Heart right ventricle (tissue), 16 donors: ENCODE measurements at places on chromosomes 5 and 9.

DNA sequence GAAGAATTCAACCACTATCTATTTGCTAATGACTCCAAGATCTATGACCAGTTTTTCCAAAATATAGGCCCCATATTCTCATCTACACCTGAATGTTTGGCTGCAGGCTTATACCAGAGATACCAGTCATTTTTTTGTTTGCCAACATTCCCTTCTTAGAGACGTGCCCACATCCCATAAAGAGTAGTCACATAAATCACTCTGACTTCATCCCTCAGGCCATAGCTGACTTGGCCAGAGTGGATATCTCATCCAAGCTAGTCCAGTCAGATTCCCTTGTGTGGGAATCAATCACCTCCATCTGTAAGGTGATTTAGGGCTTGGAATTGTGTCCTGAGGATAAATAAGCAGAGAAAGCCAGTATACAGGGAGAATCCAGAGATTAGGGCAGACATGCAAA, 124.3 kb upstream of the SLC24A2 start:
- H3K27me3 ChIP-seq = no peaks in the 10 kb centered on the region
- no peaks in the 10 kb centered on the region for H3K36me3 ChIP-seq
- no peak overlapping the region for H3K4me3 ChIP-seq
- no peak for DNase-seq
- no peak overlapping the region for H3K27ac ChIP-seq

DNA sequence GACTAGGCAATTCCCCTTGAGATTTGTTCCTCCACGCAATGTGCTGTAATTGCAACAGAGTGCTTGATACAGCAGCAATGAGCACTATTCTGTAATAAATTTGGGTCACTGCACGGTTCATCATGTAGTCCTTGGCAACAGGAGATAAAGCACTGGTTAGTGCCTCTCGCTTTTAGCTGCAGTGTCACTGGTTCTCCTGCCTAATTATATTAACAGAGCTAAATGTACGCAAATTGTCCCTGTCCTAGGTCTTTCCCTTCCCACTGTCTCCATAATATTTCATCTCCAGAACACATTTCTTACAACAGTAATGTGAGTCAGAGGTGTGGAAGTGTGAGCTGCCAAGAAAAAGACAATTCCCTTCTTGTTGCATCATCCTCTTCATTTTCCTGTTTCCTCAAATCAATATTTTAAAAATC, 553.1 kb downstream of the ZNF608 start:
- H3K4me1 ChIP-seq = peaks cover 6% of the 10 kb centered on the region
- H3K27ac ChIP-seq = no peak overlapping the region
- no peaks in the 10 kb centered on the region for H3K27me3 ChIP-seq

GRCh38 chr5:32489791-32490562, 45.4 kb upstream of the ZFR start:
- H3K4me3 ChIP-seq = no peak overlapping the region
- H3K27me3 ChIP-seq = no peaks in the 10 kb centered on the region
- peaks cover 7% of the 10 kb centered on the region for H3K4me1 ChIP-seq
- no peak overlapping the region for H3K27ac ChIP-seq
- no peaks in the 10 kb centered on the region for H3K36me3 ChIP-seq
- peak; percentile 77 for DNase-seq

DNA sequence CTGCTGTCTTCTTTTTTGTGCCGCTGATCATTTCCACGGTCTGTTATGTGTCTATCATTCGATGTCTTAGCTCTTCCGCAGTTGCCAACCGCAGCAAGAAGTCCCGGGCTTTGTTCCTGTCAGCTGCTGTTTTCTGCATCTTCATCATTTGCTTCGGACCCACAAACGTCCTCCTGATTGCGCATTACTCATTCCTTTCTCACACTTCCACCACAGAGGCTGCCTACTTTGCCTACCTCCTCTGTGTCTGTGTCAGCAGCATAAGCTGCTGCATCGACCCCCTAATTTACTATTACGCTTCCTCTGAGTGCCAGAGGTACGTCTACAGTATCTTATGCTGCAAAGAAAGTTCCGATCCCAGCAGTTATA, 17.1 kb downstream of the F2R start:
- H3K4me3 ChIP-seq = no peak overlapping the region
- no peak for DNase-seq
- peak overlapping the region; percentile 75 for H3K27ac ChIP-seq
- peaks cover 12% of the 10 kb centered on the region for H3K4me1 ChIP-seq

GRCh38 chr5:150625831-150626746, 14.4 kb upstream of the SYNPO start:
- H3K27me3 ChIP-seq = no peaks in the 10 kb centered on the region
- no peaks in the 10 kb centered on the region for H3K36me3 ChIP-seq
- peak overlapping the region; percentile 96 for H3K27ac ChIP-seq
- H3K4me3 ChIP-seq = peak overlapping the region; percentile 99
- no peak for DNase-seq

GRCh38 chr5:52987711-52988331, 1.3 kb upstream of the ITGA2 start:
- DNase-seq = no peak
- peaks cover 34% of the 10 kb centered on the region for H3K4me1 ChIP-seq
- H3K27ac ChIP-seq = no peak overlapping the region
- peaks cover 14% of the 10 kb centered on the region for H3K27me3 ChIP-seq
- H3K36me3 ChIP-seq = no peaks in the 10 kb centered on the region
- H3K4me3 ChIP-seq = no peak overlapping the region

DNA sequence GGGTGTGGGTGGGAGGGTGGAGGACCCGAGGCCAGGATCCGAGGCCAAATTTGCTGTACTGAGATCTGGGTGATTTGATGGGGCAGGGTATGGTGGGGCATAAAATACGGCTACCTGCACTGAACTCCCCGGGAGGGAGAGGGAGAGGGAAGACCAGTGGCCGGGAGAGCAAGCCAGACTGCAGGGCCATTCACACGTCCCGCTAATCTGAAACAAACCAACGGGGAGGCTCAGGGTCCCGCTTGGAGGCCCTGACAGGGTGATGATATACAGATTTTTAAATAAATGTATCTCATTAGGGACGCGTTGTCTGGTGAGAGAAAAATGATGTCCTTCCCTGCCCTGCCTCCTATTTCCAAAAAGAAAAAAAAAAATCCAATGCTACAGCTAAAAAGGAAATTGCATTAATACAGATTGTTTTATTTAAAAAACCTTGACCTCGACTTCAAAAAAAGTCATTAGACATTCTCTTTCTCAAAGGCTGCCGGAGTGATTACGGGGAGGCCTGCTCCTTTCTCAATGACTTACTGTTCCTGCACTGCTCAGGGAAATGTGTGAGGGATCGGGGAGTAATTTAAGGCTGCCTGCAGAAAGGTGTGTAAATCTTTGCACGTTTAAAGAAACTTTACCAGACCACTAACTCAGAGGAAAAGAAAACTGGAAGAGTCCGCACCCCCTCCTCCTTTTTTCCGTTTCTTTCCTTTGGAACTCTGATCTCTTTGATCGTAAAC, 11.5 kb upstream of the PRRX2 start:
- H3K27me3 ChIP-seq = no peaks in the 10 kb centered on the region
- peaks cover 7% of the 10 kb centered on the region for H3K4me1 ChIP-seq
- H3K36me3 ChIP-seq = no peaks in the 10 kb centered on the region
- no peak overlapping the region for H3K4me3 ChIP-seq

DNA sequence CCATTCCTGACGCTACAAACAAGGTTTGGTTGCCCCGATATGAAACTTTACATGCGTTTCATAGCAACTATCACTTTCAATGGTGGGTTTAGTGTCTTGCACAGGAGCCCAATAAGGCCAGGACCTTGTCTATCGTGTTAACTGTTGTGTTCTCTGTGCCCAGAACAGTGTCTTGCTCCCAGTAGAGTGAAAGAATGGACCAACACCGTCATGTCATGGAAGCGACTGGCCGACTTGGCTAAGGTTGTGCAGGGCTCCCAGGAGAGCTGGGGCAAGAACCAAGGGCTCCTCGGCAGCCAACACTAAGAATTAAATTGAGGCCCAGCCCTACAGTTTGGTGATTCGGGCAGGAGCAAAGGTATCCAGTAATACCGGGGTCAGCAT, 498 bp upstream of the ARHGEF37 start:
- no peaks in the 10 kb centered on the region for H3K27me3 ChIP-seq
- no peak for DNase-seq
- peak overlapping the region; percentile 85 for H3K27ac ChIP-seq
- H3K4me1 ChIP-seq = peaks cover 52% of the 10 kb centered on the region

DNA sequence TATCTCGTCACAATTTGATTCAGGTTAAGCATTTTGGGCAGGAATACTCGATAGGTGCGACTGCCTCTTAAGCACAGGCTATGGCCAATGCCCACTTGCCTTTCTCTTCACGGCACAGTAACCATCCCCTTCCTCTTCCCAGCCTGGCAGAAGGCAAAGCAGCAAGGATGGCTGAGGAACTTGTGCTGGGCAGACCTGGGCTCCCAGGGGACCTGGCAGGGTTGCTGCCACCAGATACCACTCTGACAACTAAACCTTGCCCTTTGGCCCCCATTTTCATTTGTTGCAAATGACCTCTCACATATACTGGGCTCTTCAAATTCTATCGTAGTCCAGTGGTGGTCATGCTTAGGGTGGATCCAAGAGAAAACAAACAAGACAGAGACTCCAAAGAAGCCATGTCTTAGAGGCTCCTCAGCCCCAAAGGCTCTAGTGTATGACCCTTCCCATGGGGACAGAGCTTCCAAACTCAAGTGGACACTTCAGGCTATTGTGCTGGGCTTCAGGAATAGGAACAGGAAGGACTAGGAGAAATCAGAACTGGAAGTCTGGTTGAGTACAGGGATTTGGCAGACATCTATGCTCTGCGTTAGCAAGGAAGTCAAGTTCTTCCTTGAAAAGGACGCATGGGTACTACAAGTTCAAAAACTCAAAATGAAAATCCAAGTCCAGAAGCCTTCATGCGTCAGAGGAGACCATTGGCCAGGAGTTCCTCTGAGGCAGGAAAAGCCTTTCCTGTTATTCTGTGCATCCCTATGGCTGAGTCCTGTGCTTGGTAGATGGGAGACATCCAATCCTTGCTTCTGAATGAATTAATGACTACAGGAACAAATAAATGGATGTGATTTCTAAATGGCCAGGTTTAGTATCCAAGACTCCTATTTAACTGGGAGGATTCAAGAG, 64.6 kb upstream of the PLPP1 start:
- H3K27me3 ChIP-seq = no peaks in the 10 kb centered on the region
- no peaks in the 10 kb centered on the region for H3K36me3 ChIP-seq
- peak overlapping the region; percentile 98 for H3K27ac ChIP-seq
- H3K4me3 ChIP-seq = no peak overlapping the region

DNA sequence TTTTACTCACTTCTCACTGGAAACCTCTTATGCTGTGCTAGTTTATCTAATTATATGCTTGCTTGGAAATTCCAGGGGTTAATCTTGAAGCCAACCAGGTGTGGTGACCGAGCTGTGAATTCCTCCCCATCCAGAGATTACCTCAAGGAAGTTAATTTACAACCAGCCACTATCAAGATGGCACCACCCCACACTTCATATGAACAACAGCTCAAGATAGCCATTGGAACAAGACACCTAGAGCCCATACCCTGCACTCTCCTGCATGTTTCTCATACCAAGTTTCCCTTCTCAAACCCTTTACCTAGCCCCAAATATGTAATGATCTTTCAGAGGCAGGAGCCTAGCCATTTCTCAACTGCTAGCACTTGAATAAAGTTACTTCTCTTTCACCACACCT, 2156.9 kb upstream of the C9orf72 start:
- no peak overlapping the region for H3K4me3 ChIP-seq
- no peaks in the 10 kb centered on the region for H3K4me1 ChIP-seq
- H3K27me3 ChIP-seq = no peaks in the 10 kb centered on the region
- H3K27ac ChIP-seq = no peak overlapping the region
- H3K36me3 ChIP-seq = no peaks in the 10 kb centered on the region

GRCh38 chr5:7802855-7803254, 48.1 kb downstream of the CFAP90 start:
- no peak for DNase-seq
- no peaks in the 10 kb centered on the region for H3K4me1 ChIP-seq
- no peaks in the 10 kb centered on the region for H3K27me3 ChIP-seq
- H3K4me3 ChIP-seq = no peak overlapping the region
- no peaks in the 10 kb centered on the region for H3K36me3 ChIP-seq
- no peak overlapping the region for H3K27ac ChIP-seq
